ENCODE measurements at places on chromosomes 4 and X.

DNA sequence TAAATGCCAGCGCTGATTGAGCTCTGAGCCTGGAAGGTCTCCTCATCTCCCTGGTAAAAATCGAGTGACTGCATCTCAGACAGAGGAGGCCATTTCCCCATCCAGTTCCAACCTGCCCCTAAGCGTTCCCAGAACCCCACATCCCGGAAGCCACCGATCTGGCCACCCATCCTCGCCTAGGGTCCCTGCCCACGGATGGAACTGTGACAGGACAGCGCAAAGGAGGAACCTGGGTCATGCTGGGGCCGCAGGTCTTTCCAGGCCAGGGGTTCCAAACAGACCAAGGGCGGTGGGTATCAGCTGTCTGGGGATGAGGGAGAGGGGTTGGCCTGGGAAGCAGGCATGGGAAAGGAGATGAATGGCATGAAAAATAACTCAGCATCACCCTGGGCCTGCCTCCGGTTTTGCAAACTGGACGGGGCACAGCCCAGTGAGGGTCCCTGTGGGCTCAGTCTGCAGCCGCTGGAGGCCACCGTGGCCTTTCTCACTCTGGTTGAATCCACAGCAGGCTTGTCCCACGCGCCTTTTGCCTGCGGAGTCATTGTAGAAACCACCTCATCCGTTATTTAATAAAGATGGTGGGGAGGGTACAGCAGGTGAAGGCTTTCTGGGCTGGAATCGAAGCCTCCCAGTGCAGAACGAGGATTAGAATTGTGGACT is 49.1 kb downstream of the ABLIM2 start:
- DNase-seq, result no peak

DNA sequence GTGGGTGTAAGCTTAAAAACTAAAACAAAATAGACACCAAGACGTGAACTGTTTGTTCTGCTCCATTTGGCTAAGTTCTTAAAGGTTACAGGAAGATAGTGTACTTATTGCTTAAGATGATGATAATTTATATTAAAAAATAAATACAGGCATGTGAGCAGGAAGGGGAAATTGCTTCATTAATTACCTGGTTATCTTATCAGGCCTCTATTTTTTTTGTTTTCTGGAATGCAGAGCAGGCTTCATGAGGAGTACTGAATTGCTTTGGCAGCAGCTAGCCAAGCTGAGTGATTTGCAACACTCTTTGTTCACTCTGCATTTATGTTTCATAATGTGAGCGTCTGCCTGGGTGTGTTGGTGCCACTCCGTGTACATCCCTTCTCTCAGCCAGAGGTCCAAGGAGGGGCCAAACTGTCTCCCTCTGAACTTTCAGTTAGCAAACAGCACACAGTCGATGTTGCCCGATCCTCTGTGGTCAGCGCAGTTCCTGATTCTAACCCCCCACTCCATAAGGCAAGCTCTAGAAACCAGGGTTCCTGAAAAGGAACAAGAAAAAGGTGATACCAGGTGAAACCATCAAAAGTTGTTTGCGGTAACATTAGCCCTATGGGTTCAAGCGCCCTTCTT is 348.2 kb downstream of the SPRY1 start:
- no peak for DNase-seq

GRCh38 chr4:1449475-1449832 is 43.2 kb upstream of the NKX1-1 start:
- DNase-seq, result no peak

- DNase-seq, result peak; percentile 17
These were observed 14.7 kb downstream of the FGFRL1 start for GRCh38 chr4:1026115-1026514.

GRCh38 chrX:11688201-11688600 is 22.5 kb upstream of the ARHGAP6 start:
- DNase-seq, result no peak

DNA sequence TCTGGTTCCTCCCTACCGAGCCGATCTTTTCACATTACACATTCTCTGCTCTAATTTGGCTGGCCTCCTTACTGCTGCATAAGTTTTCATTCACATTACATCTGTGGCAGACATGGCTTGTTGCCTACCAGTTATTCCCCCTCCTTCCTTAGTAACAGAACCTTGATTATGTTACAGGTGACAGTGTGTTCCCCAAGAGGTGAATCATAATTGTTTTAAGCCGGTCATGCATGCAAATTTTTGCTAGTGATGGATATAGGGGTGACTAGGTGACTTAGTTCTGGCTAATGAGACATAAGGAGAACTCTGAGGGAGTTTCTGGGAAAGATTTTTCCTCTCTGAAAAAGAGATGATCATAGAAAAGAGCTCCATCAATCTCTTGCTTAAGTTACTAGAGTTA is 8.4 kb upstream of the LAMP2 start:
- DNase-seq, result no peak

DNA sequence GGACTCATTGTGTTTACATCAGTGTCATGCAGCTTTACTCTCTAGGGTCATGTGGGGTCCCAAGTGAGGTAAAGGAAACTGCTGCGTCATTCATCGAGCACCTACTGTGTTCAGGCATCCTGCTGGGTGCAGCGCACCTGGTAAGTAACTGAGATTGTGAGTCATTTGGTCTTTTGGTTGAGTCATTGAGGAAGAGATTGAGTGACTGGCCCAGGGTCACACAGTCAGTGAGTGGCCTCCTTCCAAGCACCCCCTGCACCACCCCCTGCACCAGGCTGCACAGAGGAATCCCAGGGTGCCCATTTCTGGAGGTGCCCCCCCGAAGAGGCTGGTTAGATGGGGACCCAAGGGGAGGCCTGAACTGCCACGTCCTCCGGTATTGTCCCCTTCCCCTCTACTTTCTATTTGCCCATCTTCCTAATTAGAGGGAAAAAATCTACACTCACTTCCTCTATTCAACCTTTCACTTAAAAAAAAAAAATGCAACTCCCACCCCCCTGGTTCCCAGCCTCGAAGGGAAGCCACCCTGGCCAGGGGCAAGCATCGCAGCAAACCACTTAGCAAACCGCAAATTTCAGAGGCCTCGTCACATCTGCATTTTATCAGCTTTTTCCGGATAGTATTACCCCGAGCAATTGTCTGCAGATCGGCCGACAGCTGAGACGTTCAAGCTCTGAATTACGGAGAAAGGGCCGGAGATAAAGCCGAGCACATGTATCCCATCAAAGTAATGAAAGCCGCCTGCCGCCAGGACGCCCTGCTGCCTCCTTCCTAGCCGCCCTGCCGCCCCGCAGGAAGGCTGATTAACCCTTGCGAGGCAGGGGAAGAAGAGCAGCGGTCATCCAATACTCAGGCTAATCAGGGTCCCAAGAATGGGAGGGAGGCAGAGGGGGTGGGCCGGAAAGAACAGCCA is 96.3 kb upstream of the MSX1 start:
- DNase-seq, result no peak

DNA sequence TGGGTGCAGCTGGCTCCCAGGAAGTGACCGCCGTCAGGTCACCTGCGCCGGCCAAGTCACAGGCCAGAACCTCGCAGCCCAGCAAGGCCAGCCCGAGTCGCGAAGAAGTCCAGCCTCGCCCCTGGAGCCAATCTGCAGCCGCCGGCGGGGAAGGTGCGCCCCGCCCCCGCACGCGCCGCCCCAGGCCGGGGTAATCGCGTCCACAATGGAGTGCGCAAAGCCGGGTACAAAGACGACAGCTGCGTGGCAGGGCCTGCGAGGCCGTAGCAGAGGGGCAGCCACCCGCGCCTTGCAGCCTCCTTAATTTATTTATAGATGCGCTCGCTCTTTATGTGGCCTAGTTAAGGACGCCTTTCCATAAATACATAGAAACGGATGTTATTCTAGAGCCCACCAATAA is 139.4 kb upstream of the CPEB2 start:
- no peak for DNase-seq

DNA sequence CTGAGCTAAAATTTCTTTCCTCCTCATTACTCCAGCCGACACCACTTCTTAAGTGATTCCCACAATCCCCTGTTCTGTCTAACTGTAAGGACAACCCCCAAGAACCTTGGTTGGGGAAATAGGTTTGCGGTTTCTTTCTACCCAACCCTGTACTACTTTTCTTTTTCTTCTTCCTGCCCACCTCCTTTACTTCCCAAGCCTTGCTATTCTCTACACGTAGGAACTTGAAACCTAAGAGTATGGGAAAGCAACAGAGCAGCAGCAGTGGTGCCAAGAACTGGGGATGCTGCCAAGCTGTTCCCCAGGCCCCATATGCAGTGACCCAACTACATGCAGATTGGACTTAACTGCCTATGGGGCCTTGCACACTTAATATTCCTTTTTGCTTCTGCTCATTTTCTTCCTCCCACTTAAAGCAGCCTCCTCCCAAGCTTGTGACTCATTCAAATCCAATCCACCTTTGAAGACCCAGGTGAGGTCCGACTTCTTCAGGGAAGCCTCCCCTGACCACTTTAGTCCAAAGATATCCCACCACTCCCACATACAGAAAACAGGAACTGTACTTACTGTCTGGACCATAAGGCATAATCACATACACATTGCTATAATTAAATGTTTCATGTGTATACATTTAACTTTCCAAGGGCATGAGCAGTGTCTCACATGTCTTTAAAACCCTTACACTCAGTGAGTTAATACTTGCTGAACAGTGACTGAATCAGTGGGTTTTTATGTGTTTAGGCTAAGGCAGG is 1.7 kb downstream of the FAM120C start:
- peak; percentile 15 for DNase-seq

GRCh38 chrX:153970357-153971123 is 1.1 kb downstream of the HCFC1 start:
- DNase-seq, result peak; percentile 85

DNA sequence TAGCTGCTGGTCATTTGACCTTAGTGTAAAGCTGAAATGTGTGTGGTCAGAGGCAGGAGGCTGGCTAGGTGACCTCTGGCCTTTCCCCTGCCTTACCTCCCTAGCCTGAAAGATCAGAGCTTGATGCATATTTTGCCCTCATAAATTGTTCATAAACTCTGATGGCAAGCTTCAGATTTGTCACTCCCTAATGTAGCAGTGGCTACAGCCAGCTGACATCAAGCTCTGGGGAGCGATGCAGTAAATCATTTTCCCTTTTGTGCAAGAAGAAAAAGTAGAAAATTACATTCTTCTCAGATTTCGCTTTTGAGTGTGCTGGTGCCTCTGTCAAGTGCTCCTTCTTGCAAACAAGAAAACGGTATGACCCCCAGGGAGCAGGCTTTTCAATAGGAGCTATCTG is 87.7 kb upstream of the MAGEA4 start:
- no peak for DNase-seq

- peak; percentile 49 for DNase-seq
These were observed 81.2 kb downstream of the APOOL start for GRCh38 chrX:85084770-85085393.

DNA sequence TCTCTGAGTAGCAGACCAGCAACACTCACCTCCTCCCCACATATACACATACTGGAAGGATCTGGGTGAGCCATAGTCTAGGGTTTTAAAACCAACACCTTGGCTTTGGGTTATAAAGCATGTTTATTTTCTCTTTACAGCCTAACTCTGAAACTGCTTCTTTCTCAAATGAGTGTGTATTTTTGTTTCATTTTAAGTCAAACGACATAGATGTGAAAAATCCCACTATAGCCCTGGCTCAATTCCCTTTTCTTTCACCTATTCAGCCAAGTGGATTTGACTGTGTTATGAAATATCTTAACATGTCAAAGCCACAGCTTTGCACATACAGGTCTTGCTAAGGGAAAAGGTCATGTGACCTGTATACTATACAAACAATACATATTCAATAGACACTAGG is 13.8 kb downstream of the NEXMIF start:
- DNase-seq, result no peak

GRCh38 chr4:33989820-33990443 is 2254.4 kb downstream of the ARAP2 start:
- DNase-seq, result no peak
